ENCODE measurements at places on chromosomes 3 and 15. TPM values are rescaled to one million over a fixed set of nuclear protein-coding genes. Genes with fewer than 3 reads are reported as not detected.
A peak's percentile ranks its signal among the peaks of the same experiment; 100 is the strongest.

DNA sequence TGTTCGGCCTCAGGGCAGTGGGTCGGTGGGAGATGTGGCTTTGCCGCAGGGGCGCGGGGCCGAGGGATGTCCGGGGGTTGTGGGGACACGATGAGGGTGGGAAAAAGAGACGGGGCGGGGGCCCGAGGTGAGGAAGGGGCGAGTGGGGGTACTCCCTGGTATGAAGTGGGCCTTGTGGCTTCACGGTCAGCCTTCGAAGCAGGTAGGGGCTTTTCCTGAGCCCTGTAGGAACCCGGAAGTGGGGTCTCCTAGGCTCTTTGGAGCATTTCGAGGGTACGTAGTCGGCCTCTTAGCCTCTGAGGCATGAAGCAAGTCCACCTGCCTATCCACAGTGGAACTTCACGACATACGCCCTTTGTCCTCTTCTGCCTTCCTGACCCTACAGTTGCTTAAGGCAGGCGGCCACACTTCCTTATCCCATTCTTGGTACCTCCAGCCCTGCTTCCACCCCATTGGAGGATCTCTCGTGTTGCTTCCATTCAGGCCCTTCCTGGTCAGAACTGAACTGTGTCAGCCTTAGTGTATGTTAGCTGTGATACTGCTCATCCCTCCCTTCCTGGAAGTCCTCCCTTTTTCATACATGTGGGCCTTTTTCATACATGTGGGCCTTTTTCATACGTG is 389 bp downstream of the ARPC4 start:
- peaks cover 60% of the 10 kb centered on the region for H3K4me1 ChIP-seq
- no peak for DNase-seq
- no peaks in the 10 kb centered on the region for H3K27me3 ChIP-seq

DNA sequence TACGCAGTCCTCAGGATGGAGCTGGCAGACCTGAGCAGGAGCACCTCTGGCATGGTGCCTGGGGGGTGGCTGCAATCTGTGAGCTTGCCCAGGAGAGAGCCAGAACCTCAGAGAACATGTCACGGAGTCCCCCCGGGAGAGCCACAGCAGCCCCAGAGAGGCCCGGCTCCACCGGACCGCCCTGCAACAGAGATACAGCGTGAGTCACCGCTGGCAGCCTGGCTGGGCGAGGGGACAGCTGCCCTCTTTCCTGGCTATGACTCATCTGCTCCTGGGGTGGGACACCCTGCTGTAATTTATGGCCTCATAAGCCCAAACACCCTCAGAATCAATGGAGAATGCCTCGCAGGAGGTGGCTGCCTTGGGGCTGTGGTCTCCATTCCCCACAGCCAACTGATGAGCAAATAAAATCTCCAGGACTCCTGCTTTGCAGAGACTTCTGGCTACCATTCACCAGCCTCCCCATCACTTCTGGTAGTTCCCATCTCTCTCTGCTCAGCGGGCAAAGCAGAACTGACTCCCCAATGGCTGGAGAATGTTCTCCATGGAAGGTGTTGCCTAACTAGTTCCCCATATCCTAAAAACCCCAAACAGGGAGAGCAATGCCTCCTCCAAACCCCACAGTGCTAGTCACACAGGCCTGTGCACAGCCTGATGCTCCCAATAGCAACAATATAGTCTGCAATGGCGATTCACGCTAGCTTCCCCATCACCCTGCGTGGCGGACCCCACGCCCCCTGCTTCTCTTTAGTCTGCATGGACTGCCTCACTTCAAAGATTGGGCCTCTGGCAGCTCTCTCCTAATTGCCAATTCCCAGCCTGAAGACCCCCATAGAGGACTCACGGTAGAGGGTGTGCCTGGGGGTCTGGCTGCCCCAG is 21.6 kb downstream of the ACSBG1 start:
- DNase-seq: no peak
- H3K27me3 ChIP-seq: no peaks in the 10 kb centered on the region
- peaks cover 32% of the 10 kb centered on the region for H3K4me1 ChIP-seq
- peak overlapping the region; percentile 43 for H3K27ac ChIP-seq
- no peak overlapping the region for H3K4me3 ChIP-seq
- no peaks in the 10 kb centered on the region for H3K36me3 ChIP-seq

DNA sequence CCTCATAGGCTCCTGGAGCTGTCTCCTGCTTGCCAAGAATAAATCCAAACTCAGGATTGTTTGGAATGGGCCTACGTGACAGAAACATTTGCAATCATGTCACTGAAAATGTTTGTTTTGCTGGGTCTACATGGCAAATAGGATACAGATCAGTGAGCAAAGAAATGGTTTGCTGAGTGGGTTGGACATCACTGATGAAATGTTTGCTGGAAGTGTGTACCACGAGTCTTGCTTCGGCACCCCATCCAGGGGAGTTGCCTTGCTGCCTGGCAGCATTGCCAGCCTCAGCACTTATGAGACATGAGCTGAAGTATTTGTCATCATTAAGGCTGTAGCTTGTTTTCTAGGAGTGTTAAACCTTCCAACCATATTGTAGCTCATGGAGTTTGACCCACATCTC is 213.3 kb upstream of the CFAP20DC start:
- H3K27ac ChIP-seq: no peak overlapping the region
- H3K36me3 ChIP-seq: no peaks in the 10 kb centered on the region
- no peak overlapping the region for H3K4me3 ChIP-seq

DNA sequence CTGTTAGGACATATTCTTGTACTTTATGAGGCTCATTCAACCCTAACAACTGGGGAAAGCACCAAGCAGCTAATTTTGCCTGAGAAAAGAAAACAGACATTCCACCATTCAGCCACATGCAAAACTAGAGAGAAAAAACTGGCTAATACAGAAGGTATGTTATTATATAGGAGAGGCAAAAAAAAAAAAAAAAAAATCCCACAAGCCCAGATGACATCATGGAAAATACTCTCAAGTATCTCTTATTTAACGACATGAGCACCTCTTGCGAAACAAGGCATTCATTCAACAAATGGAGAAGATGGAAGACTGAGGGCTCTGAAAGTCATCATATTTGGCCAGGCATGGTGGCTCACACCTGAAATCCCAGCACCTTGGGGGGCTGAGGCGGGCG is 61.5 kb downstream of the PRICKLE2 start:
- H3K36me3 ChIP-seq: peaks cover 17% of the 10 kb centered on the region
- no peaks in the 10 kb centered on the region for H3K27me3 ChIP-seq
- H3K4me3 ChIP-seq: no peak overlapping the region
- H3K4me1 ChIP-seq: no peaks in the 10 kb centered on the region

DNA sequence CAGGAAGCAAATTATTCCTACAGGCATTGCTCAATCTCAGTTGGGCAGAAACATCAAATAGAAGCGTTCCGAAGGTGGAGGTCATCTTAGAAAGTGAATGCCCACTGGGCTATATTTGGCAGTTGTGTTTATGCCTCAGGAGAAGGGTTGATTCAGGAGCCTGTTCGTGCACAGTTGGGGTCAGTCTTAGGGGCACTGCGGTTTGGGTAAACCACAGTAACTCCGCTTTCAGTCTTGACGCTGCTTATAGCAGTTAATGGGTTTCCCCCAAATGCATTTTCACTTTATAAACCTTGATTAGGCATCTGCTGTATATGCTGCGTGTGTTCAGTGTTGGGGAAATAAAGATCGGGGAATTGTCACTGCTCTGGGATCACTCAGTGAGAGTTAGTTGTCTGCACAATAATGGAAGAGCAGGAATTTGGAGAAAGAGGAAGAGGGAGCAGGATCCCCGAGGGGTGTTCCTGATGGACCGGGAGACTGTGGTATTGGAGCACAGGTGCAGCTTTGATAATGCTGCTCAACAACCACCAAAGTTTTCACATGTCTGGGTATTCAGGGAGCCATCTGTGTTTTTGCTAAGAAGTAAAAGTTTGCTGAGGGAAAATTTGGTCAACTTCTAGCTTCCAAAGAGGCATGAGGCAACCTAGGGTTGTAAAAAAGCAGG is 124.3 kb upstream of the EIF1B start:
- H3K27me3 ChIP-seq: no peaks in the 10 kb centered on the region
- DNase-seq: no peak
- no peaks in the 10 kb centered on the region for H3K36me3 ChIP-seq
- H3K27ac ChIP-seq: no peak overlapping the region
- no peak overlapping the region for H3K4me3 ChIP-seq
- no peaks in the 10 kb centered on the region for H3K4me1 ChIP-seq

Gene NRROS
- total RNA-seq: 8.6 TPM

Gene SLC12A1
- total RNA-seq: not detected

Gene C3orf70
- total RNA-seq: 7.8 TPM

Gene WDR72
- not detected for total RNA-seq

Data from tibial nerve (tissue), 4 donors.